ENCODE measurements at places on chromosomes 5 and 9.

- DNase-seq, result no peak
Observed at GRCh38 chr9:2236850-2237249, 221.7 kb downstream of the SMARCA2 start.

DNA sequence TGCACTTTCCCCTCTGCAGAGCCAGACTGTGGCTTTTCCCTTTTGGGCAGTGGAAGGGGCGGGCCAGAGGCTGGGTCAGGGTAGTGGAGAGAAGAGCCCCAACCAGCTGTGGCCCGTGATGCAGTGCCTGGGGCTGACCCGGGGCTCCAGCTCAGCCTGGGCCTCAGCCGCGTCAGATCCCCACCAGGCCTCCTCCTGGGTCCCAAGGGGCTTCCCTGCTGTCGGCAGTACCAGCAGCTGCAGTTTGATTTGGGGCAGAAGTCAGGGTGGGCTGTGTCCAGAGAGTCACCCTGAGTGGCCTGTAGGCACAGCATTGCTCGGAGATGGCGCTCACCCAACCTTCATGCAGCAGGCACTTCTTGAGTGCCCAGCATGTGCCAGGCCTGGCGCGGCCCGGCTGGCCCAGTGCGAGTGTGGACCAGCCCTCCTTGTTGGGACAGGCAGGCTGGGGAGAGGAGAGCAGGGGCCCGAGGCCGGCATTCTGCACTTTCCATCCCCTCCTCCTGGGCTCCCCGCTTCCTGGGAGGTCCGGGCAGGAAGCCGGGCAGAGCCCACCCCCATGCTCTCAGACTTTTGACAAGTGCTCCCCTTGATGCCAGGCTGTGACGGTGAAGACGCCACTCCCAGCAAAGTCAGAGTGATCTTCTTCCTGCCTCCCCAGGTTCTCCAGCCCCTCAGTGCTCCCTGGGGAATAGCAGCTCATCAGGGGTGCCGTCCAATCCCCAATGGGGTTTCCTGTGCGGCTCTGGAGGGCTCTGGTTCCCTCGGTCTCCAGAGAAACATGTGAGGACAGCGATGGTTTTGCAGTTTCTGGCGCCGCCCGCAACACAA lies 88.3 kb upstream of the COL5A1 start:
- DNase-seq, result no peak

- DNase-seq, result no peak
Observed at GRCh38 chr9:86854898-86855523, 92.3 kb downstream of the GAS1 start.

DNA sequence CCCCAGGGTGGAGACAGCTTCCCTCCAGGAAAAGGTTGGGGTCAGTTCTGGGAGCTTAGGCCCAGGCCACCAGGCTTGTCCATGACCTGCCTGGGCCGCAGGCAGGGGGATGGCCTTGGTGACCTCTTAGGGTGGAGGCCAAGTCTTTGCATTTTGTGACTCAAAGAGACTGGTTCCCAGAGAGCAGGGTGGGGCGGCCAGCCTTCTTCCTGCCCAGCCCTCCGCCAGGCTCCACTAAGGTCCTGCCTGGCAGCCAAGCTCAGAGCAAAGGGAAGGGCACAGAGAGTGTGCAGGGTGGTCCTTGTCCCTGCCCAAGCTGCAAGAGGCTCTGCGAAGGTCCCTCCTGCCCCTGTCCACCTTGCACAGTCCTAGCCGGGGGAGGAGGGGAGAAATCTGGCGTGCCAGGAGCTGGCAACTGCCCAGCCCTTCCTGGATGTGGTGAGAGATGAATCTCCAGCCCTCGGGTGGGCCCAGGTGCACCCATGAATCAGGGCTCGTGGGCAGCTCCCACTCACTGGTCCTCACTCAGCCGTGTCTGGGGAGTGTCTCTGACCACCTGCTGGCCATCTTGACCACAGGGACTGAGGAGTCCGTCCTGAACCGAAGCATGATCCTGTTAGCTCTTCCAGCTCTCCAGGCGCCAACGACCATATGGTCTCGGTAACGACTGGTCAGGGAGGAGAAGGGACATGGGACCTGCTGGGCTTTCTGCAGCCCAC lies 2.3 kb upstream of the PTGDS start:
- no peak for DNase-seq

GRCh38 chr9:131642496-131643083 lies 97.3 kb downstream of the PRRT1B start:
- no peak for DNase-seq

DNA sequence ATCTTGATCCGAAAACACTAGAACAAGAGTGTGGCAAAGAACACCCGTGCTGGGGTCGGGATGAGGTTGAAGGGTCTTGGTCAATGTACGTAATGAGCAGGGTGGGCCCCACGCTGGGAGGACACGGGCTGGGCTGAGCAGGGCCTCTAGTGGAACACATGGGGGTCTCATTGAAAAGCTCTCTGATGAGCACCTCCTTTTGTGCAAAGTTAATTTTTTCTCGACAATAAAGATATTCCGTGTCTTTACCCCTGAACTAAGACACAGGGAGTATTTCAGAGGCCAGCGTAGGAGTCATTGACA lies 8.0 kb downstream of the UCK1 start:
- no peak for DNase-seq

DNA sequence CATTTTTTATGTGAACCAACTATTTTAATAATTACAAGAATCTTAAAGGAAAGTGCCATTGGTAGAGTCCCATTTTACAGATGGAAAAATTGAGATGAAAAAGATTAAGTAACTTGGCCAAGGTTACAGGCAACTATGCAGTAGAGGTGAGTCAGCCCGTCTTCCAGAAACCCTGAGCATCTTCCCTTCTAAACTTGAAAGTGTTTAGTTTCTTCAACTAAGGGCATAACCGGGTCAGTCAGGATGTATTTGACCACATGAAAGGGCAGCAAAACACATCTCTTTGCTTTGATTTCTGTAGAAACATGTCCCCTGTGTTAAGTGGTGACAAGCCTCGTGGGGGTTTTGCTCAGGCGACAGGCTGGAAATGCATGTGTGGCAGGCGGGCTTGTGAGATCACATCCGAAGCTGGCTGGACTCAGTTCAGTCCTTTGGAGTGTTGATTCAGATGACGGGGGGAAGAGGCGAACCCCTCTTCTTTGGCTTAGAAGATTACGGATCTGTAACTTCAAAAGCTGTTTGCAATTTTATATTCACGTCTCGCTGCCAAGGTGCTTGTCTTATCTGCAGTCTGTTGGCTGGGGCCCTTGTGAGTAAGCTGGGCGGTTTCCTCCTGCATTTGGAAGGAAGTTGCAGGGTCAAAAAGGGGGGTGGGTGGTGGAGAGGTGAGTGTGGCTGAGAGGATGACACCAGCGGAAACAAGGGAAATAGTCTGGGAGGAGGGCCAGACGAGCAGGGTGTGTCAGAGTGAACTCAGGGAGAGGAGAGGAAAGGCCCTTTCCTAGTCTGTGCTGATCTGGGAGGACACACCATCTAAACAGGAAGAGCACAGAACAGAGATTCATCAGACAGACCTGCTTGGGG lies 78.9 kb upstream of the RPS23 start:
- no peak for DNase-seq

DNA sequence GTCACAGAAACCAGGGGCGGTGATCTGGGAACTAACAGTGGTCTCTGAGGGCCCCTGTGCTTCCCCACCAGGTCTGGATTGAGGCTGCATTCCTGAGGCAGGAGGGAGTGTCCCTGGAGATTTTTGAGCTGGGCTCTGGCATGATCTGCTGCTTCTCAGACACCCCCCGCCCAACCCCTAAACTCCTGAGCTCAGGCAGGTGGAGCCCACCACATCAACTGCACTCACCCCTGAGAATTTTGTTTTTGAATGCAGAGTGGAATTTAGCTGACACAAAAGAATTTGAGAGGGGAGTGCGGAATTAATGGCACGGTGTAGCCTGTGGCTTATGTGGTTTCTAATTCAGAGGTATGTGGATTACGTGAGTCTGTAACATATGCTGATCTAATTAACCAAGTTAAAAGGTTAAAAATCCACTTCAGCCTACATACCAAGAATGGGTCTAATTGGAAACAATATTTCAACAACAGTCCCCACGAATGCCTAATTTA lies 23.9 kb upstream of the CTSL start:
- no peak for DNase-seq

- no peak for DNase-seq
Observed at GRCh38 chr9:110066929-110067716, 140.8 kb downstream of the C9orf152 start.

GRCh38 chr5:41277476-41278245 lies 64.3 kb upstream of the C6 start:
- no peak for DNase-seq

DNA sequence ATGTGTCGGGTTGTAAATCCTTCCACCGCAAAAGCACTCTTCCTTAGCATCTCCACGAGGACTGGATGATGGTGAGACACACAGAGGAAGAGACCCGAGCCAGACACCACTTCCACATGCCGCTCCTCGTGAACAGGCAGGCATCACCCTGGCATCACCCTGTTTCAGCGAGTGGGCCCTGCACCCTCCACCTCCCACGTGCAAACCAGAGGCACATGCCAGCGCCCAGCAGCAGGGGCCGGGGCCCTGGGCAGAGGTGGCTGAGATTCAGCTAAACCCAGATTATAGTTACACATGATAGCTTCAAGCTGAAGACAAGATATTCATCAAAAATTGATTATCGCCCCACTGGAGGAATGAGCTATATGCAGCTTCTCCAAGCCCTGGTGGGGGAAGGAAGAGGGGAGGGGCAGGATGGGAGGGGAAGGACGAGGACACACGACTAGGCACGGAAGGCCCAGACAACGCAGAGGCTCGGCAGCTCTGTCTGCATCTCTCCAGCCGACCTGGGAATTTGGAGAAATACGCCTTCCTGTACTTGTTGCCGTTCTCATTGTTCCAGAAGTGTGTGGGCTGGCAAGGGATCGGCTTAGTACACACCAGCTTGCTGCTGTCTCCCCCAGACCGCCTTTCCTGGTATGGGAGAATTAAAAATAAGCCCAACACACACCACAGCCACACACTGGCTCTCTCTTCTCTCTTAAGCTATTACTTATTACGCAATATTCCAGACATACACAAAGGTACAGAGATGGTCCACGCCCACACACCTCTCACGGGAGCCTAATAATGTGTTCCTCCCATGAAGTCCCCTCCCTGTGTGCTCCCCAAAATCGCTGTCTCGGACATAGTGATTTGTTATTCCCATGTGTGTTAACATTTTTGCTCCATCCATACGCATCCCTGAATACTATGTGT lies 50.4 kb upstream of the ZNF354A start:
- DNase-seq, result no peak

DNA sequence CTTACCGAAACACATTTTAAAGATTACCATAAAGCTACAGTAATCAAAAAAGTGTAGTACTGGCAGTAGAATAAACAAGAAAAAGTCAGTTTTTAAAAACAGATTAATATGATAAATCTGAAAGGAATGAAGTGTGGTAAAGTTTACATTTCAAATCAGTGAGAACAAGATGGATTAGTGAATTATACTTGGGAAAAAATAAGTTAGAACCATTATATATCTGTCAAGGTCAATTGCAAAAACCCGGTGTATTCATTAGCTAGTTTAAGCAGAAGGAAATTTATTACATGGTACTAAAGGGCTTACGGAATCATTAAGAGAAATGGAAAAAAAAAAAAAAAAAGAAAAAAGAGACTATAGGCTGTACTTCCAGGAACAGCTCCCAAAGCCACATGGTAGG lies 164.3 kb downstream of the MUSK start:
- DNase-seq, result no peak

DNA sequence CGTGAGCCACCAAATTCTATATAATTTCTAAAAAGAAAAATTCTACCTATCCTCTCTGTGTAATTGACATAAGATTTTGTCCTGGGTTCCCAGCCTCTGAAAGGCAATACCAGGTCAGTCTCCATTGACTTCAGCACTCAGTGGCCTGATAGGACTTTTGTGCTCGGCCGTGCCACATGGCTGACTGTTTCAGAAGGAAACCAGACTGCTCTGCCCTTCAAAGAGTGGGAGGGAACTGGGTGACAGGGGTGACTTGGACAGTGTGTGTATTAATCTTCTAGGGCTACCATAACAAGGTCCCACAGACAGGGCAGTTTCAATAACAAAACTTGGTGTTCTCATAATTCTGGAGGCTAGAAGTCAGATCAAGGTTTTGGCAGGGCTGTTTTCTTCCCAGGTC lies 43.0 kb downstream of the ARHGAP26 start:
- no peak for DNase-seq

GRCh38 chr5:67156976-67157583 lies 39.5 kb downstream of the CD180 start:
- DNase-seq, result peak; percentile 27
